ENCODE measurements at places on chromosomes 5 and 9.

DNA sequence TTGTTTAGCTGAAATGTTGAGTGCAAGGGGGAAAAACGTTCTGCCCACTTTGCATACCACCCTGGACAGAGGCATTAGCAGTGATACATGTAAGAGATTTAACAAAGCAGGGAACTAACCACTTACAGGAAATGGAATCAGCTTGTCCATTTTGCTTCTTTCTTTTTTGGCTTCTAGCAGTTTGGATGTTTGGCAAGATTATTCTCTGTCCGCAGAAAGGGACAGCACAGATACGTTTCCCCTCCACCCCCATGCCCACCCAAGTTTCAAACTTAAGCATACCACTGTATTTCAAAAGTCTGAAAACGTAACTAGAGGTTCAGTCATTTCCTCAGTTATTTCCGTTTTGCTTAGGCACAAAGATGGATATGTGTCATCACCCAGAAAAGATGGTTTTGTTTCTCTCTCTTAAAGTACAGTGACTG is 118.4 kb downstream of the GDNF start:
- no peak for DNase-seq

GRCh38 chr5:891117-891836 is 1.3 kb downstream of the BRD9 start:
- DNase-seq, result no peak

DNA sequence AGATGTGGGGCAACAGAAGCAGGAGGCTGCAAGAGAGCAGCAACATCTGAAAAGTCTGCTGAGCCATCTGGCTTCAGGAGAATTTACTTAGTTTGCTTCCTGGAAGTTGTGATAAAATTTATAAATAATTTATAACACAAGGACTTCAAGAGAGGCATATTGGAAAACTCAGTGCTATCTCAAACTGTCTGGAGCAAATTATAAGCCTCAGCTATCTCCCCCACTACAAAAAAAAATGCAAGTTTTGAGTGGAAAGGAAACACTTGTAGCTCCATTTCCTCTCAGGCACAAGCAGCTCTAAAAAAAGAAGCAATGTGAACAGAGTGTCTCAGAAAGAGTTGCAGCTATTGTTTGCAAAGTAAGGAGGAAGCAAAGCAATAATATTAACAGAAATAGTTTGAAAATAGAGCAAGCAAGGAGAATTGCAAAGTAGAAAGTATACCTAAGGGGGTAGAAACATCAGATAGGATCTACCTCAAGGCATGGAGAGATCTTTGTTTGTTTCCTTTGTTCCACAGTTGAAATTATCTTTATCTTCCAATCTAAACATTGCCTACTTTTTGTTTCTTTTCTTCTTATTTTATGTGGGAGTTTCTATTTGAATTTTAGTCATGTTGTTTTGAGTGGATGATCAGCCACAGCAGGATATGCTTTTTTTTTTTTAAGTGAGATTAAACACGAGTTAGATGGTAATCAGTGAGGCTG is 55.9 kb upstream of the IL6ST start:
- DNase-seq, result no peak

GRCh38 chr9:89480825-89481537 is 16.9 kb downstream of the SEMA4D start:
- DNase-seq, result no peak

DNA sequence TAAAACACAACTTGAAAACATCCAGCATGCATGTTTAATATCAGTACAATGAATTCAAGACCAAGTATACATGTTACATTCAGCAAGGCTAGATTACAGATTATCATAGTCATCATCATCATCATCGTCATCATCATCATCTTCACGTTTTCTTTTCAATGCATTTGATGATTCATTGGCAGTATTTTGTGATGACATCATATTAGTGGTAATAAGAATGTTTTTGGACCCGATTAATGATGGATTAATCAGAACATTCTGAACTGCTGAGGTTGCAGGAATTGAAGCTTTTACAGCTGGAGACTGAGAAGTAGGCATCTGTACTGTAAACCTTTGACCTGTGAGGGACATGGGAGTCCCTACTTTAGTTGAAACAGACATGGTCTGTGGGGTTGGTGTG is 4.5 kb downstream of the AK6 start:
- no peak for DNase-seq

DNA sequence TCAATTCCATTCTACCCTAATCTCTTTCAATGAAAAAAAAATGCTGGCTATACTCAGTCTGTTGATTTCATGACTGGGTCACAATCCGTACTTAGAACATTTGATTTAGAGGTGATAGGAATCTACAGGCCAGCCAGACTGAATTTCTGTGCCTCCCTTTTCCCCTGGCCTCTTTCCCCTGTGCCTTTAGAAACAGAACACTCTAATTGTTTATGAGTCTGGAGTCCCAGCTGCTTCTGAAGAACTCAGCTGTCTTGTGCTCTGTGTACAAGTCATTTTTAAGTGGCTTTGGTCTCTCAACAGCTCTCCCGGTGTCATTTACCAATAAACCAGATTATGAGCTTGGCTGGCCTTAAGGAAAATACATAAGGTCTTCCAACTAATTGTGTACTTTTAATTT is 94.1 kb upstream of the ITGA2 start:
- no peak for DNase-seq

DNA sequence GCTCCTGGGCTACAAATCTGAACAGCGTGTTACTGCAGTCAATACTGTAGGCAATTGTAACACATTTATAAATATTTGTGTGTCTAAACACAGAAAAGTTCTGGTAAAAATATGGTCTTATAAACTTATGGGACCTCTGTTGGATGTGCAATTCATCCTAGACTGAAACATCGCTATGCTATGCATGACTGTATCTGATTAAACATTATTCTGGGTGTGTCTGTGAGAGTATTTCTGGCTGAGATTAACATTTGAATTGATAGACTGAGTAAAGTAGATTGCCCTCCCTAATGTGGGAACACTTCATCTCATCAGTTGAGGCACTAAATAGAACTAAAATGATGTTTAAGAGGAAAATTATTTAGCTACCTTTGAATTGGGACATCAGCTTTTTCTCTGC is 24.3 kb upstream of the PRDM9 start:
- no peak for DNase-seq

DNA sequence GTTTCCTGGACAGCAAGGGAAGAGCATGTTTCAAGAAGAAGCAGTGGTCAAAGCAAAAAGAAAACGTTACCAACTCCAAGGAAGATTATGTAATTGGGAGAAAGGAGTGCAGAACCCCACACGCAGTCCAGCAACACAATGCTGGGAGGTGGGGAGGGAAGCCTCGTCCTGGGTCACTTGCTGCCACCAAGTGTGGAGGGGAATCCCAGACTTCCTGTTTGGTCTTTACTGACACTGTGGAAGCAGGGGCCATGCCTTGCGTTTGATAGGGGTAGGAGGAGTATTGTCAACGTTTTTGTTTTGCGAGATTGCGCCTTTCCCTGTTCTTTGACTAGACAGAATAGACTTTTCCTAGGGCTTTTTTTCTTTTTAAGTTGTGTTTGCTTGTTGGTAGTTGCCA is 421.0 kb downstream of the KDM4C start:
- DNase-seq, result no peak

- DNase-seq, result no peak
Observed at GRCh38 chr5:113022661-113023060, 46.1 kb downstream of the DCP2 start.

- no peak for DNase-seq
Observed at GRCh38 chr5:50320131-50320749, 120.8 kb downstream of the EMB start.

GRCh38 chr5:97844797-97845196 is 661.8 kb upstream of the RIOK2 start:
- no peak for DNase-seq

DNA sequence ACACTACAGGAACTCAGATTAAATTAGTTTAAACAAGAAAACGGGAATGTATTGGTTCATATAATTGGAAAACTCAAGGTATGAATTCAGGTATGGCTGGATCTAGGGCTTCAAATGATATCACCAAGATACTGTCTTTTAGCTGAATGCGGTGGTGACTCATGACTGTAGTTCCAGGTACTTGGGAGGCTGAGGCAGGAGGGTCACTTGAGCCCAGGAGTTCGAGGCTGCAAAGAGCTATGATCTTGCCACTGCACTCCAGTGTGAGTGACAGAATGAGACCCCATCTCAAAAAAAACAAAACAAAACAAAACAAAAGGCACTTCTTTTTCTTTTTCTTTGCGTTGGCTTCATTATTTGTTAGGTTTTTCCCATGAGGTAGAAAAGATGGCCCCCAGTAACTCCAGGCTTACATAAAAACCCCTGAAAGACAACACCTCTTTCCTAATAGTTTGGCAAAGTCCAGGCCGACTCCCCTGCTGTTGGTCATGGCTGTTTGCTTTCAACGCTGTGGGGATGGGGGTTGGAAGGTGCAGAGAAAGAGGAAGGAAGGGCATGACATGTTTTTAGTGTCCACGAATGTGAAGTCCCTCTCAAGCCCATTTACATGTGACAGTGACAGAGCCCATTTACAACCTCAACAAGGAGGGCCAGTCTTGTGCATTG is 39.8 kb upstream of the CRB2 start:
- DNase-seq, result no peak

GRCh38 chr5:101969742-101970141 is 326.3 kb downstream of the SLCO4C1 start:
- no peak for DNase-seq

GRCh38 chr9:89466451-89467277 is 31.2 kb downstream of the SEMA4D start:
- DNase-seq, result no peak

DNA sequence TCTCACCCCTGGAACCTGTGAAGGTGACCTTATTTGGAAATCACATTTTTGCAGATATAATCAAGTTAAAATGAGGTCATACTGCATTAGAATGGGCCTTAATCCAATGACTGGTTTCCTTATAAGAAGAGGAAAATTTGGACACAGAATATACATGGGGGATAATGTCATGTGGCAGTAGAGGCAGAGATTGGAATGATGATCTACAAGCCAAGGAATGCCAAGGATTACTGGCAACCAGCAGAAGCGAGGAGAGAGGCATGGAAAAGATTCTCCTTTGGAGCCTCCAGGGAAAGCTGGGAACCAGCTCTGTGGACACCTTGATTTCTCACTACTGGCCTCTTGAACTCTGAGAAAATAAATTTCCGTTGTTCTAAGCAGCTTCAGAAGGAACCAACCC is 20.2 kb upstream of the CEP78 start:
- DNase-seq, result no peak

- no peak for DNase-seq
Observed at GRCh38 chr9:137303893-137304382, 1.9 kb upstream of the NRARP start.

- DNase-seq, result no peak
Observed at GRCh38 chr9:111633389-111633736, 2.2 kb downstream of the DNAJC25 start.

GRCh38 chr5:39160576-39161213 is 58.7 kb downstream of the FYB1 start:
- DNase-seq, result no peak

GRCh38 chr5:78738693-78739300 is 90.2 kb upstream of the LHFPL2 start:
- no peak for DNase-seq

- DNase-seq, result no peak
Observed at GRCh38 chr5:119614838-119615237, 14.5 kb upstream of the FAM170A start.

DNA sequence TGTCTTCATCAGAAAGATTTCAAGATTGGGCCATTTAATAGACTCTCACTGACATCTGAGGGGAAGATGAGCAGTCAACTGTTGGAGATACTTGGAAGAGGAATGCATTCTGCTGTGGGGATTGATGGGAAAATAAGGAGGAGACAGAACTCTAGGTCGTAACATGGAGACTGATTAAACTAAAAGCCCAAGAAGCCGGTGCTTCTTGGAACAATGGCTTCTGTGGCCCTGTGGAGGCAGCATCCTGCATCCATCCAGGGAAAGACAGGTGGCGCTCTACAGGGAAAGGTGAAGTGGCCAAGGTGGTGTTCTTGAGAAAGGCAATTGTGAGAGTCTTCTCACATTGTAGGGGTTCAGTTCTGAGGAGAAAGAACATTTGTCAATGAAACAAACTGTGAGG is 31.3 kb downstream of the ZFAND5 start:
- no peak for DNase-seq

- DNase-seq, result no peak
Observed at GRCh38 chr9:99244344-99245260, 22.5 kb downstream of the SEC61B start.

- no peak for DNase-seq
Observed at GRCh38 chr9:886886-887285, 45.4 kb downstream of the DMRT1 start.

- no peak for DNase-seq
Observed at GRCh38 chr5:5486122-5486521, 63.6 kb downstream of the ICE1 start.

- no peak for DNase-seq
Observed at GRCh38 chr5:60323596-60323995, 376.4 kb downstream of the DEPDC1B start.

- no peak for DNase-seq
Observed at GRCh38 chr9:90724880-90725279, 76.7 kb upstream of the SYK start.

DNA sequence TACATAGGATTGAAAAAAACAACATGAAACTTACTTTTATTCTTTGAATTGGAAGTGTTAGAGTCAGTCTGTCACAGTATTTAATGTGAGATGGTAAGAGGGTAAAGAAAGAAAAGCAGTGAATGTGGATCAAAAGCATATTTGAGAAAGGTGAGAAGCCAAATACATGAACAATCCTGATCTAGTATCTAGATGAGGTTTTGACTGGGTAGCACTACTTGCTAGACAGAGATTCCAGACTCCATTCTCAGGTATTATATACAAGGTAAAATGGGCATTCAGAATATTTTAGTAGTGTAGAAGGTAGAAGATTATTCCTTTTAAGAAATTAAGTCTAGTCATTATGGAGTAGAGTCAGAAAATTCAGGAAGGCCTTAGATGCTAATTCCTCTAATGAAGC is 62.2 kb downstream of the SLC38A9 start:
- no peak for DNase-seq

DNA sequence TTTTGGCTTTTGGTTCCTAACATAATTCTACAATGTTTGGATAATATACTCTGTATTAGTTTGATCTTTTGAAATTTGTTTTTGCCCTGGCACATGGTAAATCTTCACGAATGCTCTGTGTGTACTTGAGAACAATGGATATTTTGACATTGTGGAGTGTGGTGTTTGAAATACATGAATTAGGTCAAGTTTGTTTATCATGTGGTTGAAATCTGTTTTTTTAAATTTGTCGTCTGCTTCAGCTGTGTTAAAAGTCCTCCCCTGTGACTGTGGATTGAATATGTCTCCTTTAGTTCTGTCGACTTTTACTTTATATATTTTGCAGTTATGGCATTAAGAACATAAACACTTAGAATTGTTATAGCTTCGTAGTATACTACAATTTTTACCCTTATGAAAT is 60.3 kb downstream of the DUSP1 start:
- no peak for DNase-seq

- no peak for DNase-seq
Observed at GRCh38 chr9:114341152-114341830, 11.6 kb downstream of the ORM2 start.

- DNase-seq, result no peak
Observed at GRCh38 chr5:4065472-4066320, 470.1 kb downstream of the IRX1 start.

GRCh38 chr5:34009610-34010009 is 1.8 kb upstream of the AMACR start:
- no peak for DNase-seq

Measured in activated T-helper 1 cell treated with Interleukin-2 at 50 U/mL for 16 hours (primary cell).